Stimulated activated CD4-positive, alpha-beta T cell treated with anti-CD3 and anti-CD28 coated beads, Interleukin-12 subunit alpha, Interleukin-12 subunit beta, amount 100 ng/mL, for 24 hours (primary cell): ENCODE measurements at places on chromosomes 3 and 15.

DNA sequence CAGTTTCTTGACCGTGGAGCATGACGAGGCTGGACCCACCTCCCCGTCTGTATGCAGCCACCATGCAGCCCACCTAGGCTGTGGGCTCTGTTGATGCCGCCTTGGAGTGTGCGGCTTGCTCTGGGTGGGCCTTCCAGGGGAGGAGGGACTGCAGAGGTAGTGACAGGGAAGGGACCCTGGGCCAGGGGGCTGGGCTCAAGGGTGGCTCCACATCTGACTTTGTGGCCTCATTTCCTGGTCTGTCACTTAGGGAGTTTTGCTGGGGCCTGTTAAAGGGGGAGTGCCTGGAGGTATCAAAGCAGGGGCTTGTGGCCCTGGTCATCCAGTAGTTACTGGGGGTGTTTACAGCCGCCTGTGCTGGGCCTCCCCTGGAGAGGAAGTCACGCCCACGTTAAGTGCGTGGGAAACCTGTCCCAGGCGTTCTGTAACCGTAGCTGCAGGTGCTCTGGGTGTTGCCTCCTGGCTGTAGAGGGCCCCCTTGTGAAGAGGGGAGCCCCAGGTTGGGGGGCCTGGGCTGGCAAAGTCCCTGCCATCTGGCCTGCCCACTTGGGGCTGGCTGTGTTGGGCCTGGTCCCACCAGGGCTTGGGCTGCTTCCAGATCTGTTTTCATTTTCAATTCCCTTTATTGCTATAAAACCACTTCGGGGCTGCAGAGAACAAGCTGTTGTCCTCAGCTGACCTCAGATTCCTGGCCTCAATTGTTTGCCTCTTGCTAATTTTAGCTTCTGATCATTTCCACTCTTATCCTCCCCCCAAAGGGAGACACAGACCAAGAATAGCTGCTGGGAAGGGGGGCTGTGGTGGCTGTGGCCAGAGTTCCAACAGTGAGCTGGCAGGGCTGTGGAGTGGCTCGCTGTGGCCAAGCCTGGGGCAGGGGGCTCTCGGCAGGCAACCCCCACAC lies 26.5 kb downstream of the KLF13 start:
- DNase-seq, result no peak

DNA sequence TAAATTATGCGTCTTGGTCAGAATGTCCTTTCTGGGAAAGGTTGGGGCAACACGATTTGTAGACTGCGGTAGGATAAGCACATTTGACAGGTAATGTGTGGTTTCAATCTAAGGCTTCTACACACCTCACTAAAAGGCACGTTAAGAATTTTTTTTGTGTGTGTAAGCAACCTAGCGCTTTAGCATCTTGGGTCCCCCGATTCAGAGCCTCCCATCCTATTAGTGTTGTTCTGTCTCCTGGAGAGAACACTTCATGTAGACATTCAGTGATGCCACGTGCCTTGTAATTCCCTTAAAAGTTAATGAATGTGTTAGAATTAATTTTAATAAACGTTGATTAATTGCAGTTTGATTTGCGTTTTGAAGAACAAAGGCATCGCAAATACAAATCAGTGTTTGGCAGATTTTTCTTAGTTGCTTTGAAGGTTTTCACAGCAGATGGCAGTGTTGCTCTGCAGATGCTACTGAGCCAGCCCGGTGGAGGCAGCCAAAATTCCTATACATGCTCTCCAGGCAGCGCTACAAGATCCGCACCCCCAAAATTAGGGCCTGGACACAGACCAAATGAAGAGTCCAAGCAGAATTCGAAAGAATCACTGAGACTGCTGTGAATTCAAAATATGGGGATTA lies 63.5 kb downstream of the OTOL1 start:
- no peak for DNase-seq

- no peak for DNase-seq
Measured at GRCh38 chr3:117303443-117303842, 593.9 kb downstream of the TUSC7 start.

DNA sequence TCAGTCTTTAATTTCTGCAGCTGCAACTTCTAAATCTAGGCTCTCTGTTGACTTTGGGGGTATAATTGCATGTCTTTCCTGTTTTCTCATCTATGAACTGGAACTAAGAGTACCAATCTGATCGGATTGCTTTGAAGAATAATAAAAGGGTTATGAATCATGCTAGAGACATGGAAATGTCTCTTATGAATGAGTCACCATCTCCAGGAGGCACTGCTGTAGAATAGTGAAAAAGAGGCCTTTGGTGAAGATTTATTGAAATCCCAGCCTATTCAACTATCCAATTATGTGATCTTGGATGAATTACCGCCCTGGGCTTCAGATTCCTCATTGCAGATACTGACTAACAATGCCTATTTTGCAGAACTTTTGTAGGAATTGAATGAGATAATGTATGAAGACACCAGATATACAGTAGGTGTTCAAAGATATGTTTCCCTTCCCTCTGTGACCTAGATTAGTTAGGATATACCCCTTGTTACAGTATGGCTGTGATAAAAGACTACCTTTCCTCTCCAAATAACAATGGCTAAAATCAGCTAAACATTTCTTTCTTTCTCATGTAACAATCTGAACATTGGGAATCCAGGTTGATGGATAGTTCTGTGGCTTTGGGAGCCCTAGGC lies 11.5 kb upstream of the CMTM8 start:
- no peak for DNase-seq

- no peak for DNase-seq
Measured at GRCh38 chr15:65956307-65956706, 87.0 kb downstream of the RAB11A start.

DNA sequence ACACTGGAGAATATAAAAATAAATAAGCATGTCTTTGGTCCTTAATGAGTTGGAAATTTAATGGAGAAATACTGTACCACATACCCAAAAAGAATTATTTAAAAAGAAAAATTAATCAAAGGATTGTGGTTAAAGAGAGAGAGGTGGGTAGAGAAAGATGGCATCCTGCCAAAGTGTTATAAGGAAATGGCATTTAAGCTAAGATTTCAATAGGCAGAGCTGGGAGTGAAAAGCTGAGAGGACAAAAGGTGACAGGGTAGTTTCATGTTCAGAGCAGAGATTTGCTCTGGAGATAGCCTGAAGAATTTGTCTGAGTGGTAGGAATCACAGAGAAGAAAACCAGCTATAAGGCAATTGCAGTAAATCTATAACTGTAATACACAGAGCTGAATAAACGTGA lies 181.0 kb downstream of the SI start:
- DNase-seq, result no peak

- no peak for DNase-seq
Measured at GRCh38 chr3:132394320-132394719, 23.0 kb upstream of the DNAJC13 start.

- DNase-seq, result no peak
Measured at GRCh38 chr15:87632364-87632763, 624.2 kb downstream of the NTRK3 start.

- peak; percentile 81 for DNase-seq
Measured at GRCh38 chr3:51686512-51687215, 15.6 kb downstream of the TEX264 start.

GRCh38 chr3:192080336-192080735 lies 619.4 kb downstream of the PYDC2 start:
- no peak for DNase-seq

- DNase-seq, result no peak
Measured at GRCh38 chr3:4820296-4821121, 158.7 kb upstream of the BHLHE40 start.

- DNase-seq, result no peak
Measured at GRCh38 chr15:99982662-99983061, 249.4 kb upstream of the LYSMD4 start.

DNA sequence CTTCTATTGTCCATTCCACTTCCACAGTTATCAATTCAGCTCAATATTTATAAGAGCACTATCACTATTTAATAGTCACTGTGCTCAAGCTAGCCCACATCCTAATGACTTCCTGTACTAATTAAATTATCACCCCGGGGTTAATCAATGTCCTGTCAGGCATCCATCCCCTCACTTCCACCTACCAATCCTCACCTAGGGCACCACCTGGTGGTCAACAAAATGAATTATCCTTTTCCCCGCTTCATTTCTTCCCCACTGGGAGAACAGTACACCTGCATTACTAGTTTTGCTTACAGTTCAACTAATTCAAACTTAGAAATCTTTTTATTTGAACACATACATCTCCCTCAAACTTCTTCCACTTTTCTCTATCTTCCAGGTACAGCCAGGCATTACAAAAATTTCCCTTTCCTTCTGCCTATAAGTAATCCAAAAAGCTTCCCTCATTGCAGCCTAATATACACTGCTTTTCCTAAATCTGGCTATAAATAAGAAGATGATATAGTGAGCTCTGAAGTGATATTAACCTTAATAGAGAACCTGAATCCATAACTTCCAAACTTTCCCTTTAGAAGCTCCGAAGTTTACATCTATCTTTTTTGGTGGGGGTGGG lies 68.5 kb downstream of the TMCC1 start:
- peak; percentile 19 for DNase-seq

- DNase-seq, result no peak
Measured at GRCh38 chr3:113620091-113620490, 76.4 kb downstream of the USF3 start.

GRCh38 chr3:105152987-105153386 lies 213.7 kb upstream of the ALCAM start:
- no peak for DNase-seq

- no peak for DNase-seq
Measured at GRCh38 chr3:105793040-105793439, 75.8 kb downstream of the CBLB start.

DNA sequence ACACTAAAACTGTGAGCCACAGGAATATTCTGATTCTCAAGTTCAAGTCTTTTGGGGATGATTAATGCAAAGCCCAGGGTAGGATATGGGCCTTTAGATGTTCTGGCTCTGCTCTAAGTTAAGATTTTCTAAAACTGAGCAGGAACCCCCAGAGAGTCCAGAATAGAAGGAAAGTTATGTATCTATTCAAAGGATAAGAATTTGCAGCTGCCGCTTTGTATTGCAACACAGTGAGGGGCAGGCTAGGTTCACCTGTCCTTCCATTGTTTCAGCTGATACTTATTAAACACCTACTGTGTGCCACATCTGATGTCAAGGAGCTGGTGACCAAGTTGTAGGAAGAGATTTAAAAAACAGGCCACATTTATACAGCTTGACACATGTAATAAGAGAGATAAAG lies 290.4 kb downstream of the MAGI1 start:
- no peak for DNase-seq

DNA sequence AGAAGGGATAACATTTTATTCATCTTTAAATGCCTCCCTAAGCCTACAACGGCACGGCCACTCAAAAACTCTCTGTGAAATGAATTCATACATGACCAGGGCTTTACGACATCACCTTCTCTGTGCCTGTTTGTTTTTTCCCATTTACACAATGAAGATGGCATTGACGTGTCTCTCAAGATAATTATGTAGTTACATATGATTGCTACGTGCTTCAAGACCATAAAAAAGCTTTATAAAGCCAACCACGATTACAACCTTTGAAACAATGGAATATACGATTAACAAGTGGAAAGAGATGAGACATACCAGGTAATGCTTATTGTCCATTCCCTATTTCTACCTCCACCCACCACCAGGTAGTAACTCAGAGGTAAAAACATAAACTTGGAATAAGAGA lies 168.4 kb downstream of the P3H2 start:
- no peak for DNase-seq

- DNase-seq, result no peak
Measured at GRCh38 chr3:16319723-16320122, 54.7 kb downstream of the OXNAD1 start.

DNA sequence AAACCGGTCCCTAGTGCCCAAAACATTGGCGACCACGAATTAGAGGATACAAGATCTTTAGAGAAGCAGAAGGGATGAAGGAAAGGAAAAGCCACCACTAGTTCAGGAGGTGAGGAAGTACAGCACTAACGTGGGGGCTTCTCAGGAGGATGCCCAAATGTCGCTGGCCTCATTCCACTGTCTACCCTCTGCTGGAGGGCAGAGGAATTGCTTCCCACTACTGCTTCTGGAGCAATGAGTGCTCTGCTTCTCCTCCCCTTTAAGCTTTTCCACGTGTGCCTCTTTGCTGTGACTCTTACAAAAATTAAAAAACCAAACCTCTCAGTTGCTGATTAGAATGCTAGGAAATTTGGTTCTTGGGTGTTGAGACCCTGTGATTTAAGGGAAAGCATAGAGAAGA lies 281.3 kb downstream of the CLSTN2 start:
- DNase-seq, result no peak
